ENCODE measurements at places on chromosomes 2 and 18.

DNA sequence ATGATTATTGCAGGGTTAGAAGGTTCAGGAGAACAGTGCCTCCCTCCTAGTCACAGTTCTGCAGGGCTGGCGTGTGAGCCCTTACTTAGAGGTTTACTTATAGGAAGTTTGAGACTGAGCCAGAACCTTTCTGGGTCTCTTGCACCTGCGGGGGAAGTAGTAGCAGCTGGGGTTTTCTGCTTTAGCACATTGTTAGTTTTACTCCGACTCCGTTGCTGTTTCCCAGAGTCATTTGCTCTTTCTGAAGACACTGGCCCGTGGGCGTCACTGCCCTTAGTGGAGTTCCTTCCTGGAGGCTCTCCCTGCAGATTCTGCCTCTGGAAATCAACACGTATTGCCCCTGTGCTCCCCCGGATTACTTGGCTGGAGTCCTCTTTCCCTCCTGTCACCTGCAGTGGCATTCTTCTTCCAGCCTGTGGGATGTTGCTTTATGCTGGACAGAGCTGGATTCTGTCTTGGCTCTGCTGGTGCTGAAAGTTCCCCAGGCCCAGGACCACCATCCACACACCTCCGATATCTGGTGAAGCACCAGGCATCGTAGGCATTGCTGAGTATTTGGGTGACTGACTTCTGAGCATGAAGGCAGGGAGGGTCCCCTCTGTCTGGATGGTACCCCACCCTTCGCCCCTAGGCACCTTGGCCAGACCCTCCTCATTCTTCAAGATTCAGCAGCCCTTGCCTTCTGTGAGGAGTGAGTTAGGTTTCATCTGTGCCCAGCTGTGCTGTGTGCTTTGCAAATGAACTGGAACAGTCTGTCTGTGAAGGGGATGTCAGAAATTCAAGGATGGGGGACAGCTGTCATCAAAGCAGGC lies 51.7 kb downstream of the AGAP1 start:
- no peak for DNase-seq

DNA sequence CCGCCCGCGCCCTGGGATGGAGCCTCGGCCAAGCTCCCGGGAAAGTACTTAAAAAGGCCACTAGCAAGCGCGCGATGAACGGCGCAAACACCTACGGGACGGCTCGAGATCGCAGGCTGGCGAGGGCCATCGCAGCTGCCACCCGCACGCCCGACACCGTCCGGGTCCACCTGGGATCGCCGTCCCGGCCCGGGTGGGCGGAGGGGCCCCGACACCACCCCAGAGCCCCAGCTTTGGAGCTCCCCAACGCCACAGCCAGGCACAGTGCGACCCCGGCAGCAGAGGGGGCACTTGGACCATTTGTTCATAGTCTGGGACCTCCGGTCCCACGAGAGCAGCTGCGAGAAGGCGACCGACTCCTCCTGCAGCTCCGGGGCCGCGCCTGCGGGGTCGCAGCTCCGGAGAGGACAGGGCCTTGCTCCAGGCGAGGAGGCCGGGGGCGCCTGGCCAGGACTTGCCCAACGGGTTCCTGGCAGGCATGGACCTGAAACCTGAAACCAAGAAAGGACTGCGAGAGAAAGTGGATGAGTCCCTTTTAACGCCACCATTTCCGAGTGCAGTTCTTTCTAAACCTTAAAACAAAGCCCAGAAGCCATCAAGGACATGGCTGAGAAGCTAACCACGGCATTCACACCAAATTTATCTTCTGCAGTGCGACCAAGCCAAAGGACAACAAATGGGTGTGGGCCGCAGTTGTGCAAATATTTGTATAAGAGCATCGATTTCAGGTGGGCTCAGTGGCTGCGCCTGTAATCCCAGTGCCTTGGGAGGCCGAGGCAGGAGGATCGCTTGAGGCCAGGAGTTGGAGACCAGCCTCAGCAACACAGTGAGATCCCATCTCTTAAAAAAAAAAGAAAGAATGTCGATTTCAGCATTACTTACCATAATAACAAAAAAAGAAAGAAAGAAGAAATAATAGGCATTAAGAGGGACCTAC lies 54.0 kb upstream of the IMP4 start:
- DNase-seq, result no peak

DNA sequence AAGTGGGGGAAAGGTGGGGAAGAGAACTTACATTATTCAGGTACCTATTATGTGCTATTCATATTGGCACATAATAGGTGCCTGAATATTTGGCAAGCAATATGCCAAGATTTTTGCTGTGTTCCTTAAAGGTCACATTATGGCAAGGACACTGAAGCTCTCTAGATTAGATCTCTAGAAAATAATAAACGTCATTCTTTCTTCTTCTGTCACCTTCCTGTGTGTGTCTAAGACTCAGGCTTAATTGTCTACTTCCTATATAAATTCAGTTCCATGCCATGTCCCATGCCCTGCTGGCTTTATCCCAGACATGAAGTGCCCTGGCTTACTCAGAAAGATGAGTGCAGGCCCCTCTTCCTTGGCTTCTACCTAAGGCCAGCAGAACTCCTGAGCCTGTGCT lies 191.1 kb upstream of the CTAGE1 start:
- DNase-seq, result no peak

DNA sequence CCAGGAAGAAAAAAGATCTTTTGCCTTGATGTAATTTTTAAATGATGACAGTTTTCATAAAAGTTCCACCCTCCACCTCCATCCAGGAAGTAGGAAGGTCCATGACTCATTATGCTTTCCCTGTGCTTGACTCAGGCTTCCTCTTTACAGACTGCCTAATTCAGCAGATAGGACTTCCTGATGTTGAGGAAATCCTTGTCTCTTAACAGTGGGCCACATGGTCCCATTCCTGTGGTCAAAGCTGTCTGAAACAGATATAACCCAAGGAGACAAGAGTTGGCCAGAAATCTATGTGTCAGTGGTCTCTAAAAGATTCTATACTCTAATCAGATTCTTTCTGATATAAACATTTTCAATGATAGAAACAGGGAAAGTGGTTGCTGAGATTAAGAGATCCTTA lies 119.1 kb downstream of the BAZ2B start:
- DNase-seq, result no peak

- no peak for DNase-seq
These were observed 52.9 kb upstream of the SPATS2L start for GRCh38 chr2:200253639-200254038.

DNA sequence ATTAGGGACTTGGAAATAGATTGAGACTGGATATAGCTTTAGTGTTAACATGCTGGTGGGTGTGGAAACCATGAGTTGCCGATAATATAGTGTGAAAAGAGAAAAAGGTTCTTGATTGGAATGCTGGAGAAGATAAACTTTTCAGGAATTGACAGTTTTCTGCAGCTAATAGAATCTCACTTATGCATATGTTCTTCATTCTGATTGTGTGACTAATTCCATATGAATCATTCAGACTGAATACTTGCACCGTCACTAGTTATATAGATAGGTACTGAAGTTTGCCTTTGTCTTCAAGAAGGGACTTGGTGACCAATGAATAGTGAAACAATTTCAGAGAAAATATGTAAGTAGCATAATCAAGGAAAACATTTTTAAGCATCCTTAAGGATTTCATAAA lies 225.7 kb upstream of the FOSL2 start:
- no peak for DNase-seq

- DNase-seq, result no peak
These were observed 206.6 kb downstream of the HAUS1 start for GRCh38 chr18:46310675-46311345.

- no peak for DNase-seq
These were observed 9.8 kb upstream of the PAPOLG start for GRCh38 chr2:60746318-60746717.

DNA sequence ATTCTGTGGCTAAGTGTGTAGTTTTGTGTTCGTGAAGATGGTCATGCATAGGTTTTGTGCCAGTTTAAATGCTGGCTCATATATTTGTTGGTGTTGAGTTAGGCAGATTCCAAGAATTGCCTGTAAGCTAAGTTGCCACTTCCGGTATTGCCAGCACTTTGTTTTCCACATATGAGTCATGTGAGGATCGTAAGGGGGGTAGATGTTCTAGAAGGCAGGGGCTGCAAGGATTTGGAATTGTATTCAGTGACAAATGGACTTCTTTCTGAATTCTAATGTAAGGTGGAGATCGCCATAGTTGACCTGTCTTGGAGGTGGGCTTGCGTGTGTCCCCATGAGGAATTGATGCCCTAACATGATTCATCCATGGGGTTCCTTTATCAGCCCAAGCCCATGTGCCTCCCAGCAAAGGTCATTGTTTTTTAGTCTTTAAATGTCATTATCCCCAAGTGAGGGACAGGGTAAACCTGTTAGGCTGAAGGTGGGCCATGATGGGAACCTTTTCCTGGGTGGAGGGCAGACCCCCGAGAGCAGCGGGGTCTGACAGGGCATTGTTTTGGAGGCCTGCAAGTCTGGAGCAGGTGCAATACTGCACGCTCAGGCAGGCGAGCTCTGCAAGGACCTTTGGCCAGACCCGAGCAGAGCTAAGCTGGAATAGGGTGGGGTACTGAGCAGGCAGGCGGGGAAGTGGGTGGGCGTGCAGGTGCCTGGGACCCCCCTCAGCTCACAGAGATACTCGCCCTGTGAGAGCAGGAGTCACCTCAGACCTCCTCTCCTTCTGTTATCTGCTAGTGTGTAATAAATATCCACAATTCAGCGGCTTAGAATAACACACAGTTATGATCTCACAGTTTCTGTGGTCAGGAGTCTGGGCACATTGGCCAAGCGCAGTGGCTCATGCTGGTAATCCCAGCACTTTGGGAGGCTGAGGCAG lies 77.4 kb downstream of the LRRFIP1 start:
- DNase-seq, result no peak

DNA sequence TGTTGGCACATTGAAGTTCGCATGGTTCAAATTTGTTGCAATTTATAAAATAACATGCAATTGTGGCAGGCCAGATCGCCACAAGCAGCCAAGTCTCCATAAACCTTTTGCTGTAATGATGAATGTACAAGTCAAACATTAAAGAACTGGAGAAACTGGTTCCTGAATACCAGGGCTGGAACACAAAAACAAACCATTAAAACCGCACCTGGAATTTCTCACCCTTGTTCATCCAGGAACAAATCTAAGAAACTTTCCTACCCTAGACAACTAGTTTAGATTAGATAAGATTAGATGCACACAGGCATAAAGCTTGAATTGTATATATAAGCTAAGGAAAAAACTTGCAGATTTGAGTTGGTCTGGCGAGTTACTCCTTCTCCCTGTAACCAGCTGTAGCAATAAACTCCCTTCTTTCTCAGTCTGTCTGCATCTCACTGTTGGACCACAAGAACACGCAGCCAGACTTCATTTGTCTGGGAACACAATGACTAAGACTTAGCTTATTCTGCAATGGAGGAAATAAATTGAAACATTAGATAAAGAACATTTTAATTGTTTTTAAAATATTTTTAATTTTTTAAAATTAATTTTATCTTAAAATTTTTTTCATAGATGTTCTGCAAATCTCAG lies 1835.5 kb upstream of the LRRTM1 start:
- DNase-seq, result no peak

DNA sequence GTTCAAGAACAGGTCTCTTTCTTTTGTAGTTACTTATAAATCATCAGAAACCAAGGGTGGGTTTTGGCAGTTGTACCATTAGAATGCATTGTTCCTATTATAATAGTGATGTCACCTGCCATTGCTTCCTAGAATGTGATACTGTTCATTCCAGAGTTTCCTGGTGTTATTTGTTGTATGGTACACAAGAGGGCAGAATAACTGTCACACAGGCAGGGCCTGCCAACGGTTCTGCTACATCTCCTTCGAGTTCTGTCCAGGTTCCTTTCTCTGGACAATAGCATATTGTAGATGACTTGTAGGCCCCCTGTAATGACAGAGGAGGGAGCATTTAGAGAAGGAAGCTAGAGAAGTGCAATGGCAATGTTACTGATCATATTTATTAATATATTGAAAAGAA lies 98.3 kb downstream of the KLHL14 start:
- DNase-seq, result no peak

DNA sequence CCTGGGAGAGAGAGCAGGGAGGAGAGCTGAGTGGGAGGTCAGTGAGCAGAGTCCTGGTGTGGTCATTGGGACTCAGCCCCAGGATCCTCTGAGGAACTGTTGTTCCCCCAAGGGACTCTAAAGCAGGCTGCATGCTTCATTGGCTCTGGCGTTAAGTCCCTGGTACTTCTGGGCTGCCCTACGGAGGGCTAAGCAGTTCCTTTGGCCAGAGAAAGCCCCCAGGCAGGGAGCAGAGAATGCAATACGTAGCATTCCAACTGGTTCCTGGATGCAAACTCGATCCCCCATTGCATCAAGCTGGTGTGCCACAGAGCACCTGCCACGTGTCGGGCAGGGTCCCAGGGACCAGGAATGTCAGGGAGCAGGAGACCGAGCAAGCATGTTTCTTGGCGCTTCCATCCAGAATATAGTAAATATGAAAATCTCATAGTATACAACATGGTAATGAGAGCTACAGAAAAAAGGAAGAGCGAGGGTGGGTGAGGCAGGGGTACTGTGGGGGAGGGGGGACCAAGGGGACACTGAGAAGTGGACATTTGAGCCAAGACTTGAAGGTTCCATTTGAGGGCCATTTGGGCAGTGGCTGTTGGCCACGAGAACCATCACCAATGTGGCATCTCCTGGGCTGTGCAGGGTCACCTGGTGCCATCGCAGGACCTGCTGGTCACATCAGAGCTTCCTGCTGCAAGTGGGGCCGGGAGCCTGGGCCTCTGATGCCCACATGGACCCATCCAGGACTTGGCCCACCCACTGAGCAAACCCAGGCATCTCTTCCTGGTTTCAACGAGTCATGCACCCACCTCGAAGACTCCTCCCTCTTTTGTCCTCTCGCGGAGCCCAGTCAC lies 160.4 kb downstream of the ASB1 start:
- no peak for DNase-seq

DNA sequence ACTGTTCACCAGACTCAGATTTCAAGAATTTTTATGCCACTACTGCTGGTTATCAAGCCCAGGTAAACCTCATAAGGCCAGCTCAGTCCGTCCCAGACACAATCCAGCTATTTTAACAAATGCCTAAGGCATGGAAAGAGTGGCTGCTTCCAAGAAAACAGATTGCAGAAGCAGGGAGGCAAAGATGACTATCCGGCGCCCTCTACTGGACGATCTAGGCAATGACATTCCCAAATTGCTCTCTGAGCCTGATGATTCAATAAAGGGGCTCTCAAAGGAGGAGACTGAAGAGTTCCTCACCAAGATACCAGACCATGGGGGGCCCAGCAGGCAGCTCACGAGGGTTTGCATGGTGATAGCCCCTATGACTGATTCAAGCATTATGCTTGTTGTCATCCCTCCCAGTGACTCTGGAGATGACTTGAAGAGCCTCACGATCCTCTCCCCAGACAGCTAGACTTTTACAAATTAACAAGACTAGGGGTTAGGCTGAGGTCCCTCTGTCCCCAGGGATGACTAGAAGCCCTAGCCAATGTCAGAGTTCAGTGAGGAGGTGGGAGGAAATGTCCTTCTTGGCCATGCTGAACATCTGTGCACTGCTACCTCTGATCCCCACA lies 25.0 kb downstream of the SERPINB8 start:
- DNase-seq, result peak; percentile 39

DNA sequence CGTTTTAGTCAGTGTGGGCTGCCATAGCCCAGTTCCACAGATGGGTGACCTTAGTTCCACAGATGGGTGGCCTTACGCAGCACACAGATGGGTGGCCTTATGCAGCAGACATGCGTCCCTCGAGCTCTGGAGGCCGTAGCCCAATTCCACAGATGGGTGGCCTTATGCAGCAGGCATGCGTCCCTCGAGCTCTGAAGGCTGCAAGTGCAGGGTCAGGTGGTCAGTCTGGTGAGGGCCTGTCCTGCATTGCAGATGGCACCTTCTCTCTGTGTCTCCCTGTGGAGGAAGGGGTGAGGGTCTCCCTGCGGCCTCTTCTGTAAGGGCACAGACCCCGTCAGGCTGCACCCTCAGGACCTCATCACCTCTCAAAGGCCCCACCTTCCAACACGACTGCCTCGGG lies 189.5 kb upstream of the TPO start:
- DNase-seq, result no peak
